ENCODE measurements at places on chromosomes 11 and 22.

- DNase-seq = no peak
These were observed 775.1 kb downstream of the BRD1 start for GRCh38 chr22:49052560-49052959.

DNA sequence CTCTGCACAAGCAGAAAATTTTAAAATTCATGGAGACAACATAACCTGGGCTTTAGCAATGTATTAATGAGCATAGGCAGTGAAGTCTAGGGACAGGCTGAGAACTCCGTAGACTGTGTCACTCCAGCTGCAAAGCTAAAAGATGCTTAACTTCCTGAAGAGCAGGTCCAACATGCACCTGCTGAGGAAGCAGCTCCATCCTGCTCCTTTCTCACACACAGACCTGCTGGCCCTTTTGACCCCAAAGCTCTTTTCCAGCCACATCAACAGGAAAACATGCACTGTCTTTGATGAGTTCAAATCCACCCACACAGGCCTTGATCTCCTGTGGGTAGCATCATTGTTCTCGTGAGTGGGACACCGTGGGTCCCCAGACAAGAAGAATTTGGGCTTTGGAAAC, 36.0 kb downstream of the SYN3 start:
- DNase-seq = no peak

- DNase-seq = no peak
These were observed 2.6 kb downstream of the ZNRF3 start for GRCh38 chr22:28885939-28886338.

- DNase-seq = no peak
These were observed 13.0 kb upstream of the UPK3A start for GRCh38 chr22:45271667-45272201.

DNA sequence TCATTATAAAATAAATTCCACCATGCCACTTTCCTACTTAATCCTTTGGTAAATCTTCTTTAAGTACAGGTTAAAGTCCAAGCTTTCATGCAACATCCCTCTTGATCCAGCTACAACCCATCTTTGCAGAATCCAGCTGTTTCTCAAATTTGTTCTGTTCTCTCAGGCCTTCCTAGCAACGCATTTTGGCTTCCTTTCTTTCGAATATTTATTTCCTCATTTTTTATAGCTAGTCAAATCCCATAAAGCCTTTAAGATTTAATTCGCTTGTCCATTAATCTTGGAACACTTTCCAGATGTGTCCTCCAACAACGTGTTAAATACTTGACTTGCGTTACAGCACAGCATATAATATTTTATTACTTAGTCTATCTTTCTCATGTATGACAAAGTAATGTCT, 600.1 kb upstream of the CHORDC1 start:
- no peak for DNase-seq

DNA sequence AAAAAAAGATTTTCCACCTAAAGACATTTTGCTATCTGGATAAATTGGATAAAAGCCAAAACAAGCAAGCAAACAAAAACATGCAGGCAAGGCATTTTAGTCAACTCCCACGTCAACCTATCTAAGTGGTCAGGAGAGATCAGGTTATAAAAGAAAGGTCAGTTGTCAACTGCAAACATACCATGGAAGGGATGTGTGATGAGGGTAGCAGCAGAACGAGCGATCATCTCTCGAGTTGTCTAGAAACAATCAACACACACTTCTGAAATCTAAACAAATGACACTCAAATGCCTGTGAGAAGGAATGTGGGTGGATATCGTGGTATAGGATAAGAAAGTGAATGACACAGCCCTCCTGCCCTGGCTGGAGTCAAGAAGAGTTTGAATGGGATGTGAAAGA, 10.9 kb downstream of the MTCH2 start:
- no peak for DNase-seq

- no peak for DNase-seq
These were observed 63.7 kb upstream of the HORMAD2 start for GRCh38 chr22:30016596-30016995.

GRCh38 chr22:43529934-43530333, 118.1 kb downstream of the MPPED1 start:
- DNase-seq = no peak
